ENCODE measurements at places on chromosomes 12 and 14.
A peak's percentile ranks its signal among the peaks of the same experiment; 100 is the strongest.

DNA sequence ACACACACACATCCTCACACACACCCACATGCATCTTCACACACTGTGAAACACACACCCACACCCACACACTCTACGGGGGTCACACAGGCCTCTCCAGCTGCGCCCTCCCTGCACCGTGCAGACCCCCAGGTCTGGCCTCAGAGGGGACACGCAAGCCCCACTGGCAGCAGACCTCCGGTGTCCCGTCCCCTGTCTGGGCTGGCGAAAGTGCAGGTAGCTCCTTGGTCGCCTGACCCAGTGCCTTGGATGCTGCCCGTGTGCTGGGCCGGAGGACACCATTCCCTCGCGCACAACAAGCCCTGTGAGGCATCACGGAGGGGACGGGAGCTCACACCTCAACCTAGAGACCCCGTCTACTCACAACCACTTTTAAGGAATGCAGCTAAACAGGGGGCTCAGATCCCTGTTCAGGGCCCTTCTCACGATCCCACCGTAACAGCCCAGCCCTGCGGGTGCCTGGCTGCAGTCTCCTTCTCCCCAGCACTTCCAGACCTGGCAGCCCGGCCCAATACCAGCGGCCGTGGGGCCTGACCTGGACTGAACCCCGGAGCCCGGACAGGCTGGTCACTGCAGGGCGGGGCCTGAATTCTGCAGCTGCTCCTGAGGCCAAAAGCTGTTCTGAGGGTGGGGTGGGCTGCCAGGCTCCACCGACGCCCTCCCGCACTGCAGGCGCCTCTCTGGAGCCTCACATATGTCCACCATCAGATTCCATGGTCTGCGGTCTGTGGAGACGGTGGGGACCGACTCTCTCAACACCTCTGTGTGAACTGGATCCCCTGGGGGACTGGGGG, 42.1 kb upstream of the FZD10 start:
- DNase-seq = no peak

DNA sequence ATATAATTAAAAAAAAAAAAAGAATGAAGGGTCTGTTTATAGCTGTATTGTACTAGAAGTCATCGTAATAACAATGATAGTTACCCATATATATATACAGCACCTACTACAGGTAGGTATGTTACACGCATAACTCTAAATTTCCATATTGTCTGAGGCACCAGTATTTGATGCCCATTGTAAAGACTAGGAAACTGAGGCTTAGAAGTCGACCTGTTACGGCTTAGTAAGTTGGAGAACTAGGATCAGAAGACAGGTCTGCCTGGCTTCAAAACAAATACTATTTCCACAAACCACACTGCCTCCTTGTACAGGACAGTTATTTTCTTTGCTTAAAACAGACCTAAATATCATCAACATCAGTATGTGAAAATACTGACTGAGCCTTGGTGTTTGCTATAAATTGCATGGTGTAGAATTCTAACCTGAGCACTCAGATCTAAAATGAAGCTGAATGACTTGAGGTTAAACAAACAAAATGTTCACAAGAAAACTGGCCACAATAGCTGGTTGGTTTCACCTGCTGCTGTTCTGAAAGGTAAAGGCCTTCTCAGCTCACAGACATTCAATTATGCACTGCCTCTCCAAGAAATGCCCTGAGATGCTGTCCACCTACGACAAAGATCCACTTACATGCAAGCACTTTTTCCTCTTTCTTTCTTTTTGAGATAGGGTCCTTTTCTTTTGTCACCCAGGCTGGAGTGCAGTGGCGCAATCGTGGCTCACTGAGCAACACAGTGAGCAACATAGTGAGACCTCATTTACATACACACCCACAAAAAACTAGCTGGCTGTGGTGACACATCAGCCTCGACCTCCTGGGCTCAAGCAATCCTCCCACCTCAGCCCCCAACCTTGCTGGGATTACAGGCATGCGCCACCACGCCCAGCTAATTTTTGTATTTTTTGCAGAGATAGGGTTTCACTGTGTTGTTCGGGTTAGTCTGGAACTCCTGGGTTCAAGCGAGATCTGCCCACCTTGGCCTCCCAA, 35.7 kb downstream of the SSH1 start:
- DNase-seq = no peak

GRCh38 chr14:73312687-73313086, 75.4 kb downstream of the PAPLN start:
- no peak for DNase-seq

DNA sequence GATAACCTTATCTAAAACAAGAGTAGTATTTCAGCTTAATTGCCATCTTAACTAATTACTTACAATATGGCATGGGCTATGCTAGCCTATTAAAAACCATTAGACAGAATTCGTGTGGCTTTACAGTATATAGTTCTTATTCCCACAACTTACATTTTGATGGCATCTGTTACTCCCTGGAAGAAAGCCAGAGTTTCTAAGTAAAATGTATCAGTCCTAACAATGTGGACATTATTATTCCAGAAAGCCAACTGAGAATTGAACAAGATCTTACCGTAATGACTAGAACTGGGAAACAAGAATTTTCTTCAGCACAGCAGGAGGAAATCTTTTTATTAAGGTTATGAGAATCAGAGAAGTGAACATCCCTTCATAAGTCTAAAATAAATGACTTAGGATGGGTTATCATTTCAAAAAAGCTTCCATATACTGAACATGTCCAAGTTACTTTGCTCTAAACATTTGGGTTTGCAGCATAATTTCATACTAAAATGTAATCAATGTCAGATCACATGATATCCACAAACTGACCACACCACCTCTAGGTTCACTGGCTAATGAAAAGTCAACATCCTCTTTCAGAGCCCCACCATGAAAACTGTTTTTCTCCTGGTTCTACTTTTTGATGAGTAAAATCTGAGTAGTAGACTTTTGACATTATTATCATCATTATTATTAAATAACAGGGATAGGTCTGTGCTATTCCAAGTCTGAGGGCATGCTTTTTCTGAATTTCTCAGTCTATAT, 179.7 kb downstream of the SSPN start:
- DNase-seq = peak; percentile 7

DNA sequence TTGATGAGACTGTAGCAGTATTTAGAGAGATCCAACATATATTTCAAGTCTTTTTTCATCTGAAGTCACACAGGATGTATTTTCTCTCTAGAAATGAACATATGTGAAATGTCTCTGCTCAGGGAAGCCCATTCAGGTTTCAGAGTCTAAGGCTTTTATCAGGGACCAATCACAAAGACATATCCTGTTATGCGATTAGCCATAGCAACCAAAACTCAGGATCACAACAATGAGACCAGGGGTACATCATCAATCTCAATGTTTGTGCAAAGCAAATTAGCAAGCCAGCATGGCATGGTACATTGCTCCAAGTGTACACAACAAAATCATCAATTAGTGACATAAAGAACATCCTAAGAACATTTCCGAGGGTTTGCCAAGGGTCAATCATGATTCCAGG, 99.2 kb upstream of the AMN1 start:
- DNase-seq = no peak

DNA sequence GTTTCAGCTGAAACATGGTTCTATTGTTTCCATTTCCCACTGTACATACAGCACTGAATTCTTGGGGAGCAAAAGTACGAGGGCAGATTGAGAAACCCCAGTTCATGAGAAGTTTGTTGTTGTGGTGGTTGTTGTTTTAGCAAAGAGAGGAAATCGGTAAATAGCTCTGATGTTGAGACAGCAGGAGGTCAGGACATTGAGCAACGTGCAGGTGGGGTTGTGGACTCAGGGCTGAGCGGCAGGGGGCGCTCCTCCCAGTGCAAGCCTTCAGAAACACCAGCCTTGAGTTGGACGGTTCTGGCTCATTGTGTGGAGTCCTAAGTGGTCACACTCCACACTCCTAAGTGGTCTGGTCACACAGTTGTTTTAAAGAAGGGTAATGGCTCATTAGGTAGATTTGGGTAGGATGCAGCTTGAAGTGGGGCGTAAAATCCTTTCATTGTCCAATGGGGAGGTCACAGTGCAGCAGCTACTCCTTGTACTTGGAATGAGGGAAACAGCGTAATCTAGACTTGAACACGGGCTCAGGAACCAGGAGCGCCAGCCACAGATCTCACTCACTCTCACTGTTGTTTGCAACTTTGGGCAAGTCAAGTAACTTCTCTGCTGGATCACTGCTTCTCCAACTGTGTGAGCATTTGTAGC, 14.5 kb upstream of the PWP1 start:
- peak; percentile 53 for DNase-seq

GRCh38 chr12:1287446-1287975, 296.5 kb downstream of the ERC1 start:
- DNase-seq = no peak

GRCh38 chr12:32947206-32948067, 50.9 kb upstream of the PKP2 start:
- no peak for DNase-seq

- DNase-seq = no peak
Measured at GRCh38 chr14:85895603-85896002, 365.7 kb downstream of the FLRT2 start.

- DNase-seq = peak; percentile 14
Measured at GRCh38 chr14:84622357-84622756, 907.6 kb upstream of the FLRT2 start.
